ENCODE measurements at places on chromosomes 5 and 9.

DNA sequence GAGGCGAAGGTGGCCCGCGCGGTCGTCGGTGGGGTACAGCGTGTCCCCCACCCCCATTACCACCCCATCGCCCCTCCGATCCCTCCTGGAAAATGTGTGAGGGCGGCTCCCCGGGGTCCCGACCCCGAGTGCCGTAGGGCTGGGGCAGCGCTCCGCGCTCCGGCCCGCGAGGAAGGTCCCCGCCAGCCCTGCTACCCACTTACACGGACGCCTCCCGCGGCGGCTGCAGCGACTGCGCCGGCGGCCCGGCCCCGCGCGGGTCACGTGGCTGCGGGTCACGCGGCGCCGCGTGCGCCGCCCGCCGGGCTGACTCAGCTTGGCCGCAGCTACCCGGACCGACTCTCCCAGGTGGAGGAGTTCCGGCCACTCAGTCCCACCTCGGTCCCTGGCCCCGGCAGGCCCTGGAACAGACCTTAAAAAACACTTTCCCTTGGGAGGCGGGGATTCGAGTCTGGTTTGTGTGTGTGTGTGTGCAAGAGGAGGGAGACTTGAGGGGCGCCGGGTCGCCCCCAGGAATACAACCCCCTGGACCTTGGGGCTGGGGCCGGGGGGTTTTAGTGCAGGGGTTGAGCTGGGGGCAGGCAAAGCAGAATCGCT, at the start of gene GNPDA1:
TSS of gene GNPDA1 (minus strand) at position 236 of the 597 bp plus-strand sequence. CDS start 992 bp downstream, outside the sequence.
- peak; percentile 96 for DNase-seq

DNA sequence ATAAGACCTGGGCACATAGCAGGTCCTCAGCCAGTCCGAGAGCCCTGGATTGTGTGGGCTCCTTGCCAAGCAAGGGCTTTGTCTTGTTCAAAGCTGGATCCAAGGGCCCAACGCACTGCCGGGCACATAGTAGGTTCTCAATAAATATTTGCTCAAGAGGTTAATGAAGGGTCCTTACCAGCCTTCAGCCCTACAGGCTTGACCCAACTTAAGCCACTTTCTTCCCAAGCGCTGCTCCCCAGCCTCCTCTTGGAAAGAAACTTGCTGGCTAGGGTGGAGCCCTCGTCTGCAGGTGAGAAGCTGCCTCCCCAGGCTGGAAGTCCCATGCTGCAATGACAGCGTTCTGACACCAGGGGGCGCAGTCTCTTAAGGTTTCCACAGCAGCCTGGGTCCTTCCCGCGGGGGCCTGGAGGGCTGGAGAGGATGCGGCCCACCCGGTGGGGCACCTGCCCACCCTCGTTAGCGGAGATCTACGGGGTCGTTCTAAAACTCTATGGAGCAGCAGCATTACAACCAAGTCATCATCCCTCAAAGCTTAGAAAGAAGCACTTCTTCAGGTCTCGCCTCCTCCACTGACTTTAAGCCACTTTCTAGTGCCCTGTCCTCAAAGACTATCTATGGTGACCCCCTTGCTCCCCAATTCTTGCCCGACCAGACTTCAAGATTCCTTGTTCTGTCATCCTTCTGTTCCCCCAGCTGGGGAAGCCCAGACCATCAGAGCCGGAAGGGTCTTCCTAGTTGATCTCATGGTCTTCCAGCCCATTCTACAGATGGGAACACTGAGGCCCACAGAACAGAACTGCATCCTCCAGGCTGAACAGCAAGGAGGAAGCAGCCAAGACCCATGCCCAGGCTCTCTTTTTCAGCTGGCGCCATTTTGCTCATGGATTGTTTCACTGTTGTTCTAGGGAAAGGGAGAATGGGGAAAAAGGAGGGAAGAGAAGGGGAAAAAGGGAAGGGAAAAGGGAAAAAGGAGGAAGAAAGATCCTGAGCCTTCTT, 115.4 kb downstream of the LHX2 start:
- peak; percentile 81 for DNase-seq

DNA sequence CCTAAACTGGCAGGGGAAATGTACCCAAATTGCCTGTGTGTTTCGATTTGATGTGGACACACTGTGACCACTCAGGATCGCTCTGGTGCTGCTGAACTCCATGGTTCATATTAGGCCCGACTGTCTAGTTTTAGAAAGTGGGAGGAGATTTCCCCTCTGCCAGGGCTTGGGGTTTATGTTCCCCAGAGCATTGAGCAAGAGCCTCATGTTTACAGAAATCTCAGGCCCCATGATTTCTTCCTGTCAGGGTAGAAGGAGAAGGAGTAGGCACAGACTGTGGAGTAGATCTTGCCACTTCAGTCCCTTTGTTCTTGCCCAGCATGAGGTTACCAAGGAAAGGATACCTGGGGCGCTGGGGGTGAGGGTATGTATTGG, 40.8 kb upstream of the GLRX start:
- no peak for DNase-seq

GRCh38 chr9:118446943-118447639, 742.9 kb downstream of the TLR4 start:
- DNase-seq, result no peak
